ENCODE measurements at places on chromosomes 13 and 19. TPM values are rescaled to one million over a fixed set of nuclear protein-coding genes. Genes with fewer than 3 reads are reported as not detected.

TLE6 gene
- 2.3 TPM for polyA plus RNA-seq

LSM4 gene
- 157 TPM for polyA plus RNA-seq

GPATCH1 gene
- 5.3 TPM for polyA plus RNA-seq

DNA sequence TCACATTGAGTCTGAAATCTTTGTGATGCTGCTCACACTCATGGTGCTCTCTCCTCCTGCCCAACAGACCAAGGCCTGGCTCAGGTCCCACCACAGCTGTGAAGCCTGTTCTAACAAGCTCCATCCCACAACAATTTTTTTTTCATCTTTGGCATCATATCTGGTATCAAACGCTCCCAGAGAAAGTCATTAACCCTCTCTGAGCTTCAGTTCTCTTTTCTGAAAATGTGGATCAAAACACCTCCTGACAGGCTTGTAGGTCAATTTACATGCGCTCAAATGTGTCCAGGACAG is 224.4 kb downstream of the LACC1 start:
- DNase-seq, result no peak

All from naive B cell (primary cell).